ENCODE measurements at places on chromosomes 13 and 19.

DNA sequence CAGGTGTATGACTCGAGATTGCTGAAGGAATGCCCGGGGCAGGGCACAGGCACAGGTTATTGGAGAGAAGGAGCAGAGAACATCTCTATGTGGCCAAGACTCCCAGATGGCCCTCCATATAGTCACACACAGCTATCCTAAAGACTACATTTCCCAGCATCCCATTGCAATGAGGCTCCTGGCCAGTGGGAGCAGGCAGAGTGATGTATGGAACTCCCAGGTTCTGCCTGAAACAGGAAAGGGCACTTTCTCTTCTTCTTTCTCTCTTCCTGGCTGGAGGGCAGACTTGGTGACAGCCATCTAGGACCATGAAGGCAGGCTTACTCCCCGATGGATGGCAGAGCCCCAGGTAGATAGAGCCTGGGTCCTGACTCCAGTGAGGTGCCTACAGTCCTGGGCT, 13.5 kb downstream of the PPP1R13L start:
- peak; percentile 84 for DNase-seq

DNA sequence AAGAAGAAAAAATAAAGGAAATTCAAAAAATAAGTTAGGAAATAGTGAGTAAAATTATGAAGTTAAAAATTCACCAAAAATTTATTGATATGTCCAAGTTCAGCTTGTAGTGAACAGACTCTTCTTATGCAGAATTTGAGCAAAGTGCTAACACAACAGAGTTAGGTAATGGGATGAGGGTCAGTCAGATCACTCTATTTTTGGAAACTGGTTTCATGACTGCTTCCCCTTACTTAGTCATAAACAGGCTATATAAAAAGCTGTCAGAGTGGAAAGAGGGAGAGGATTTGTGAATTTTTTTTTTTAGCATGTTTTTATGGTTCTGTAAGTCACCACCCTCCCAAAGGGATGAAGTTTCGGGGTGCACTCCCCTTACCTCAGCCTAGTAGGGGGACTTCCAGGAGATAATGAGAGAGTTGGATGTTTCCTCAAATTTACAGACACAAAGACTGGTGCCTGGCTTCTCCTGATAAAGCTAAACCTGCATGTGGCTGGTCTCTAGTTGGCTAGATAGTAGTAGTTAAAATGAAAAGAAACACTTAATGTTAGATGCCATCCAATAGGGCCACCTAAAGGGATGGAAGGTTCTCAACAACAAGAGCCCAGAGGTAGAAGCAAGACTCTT, 4.5 kb downstream of the CPB2 start:
- DNase-seq, result peak; percentile 83

GRCh38 chr13:45368005-45368404, 27.0 kb upstream of the TPT1 start:
- DNase-seq, result no peak

GRCh38 chr19:56525214-56525860, 13.4 kb upstream of the ZFP28 start:
- DNase-seq, result no peak

GRCh38 chr19:56099638-56100539, 21.2 kb downstream of the ZNF787 start:
- no peak for DNase-seq

DNA sequence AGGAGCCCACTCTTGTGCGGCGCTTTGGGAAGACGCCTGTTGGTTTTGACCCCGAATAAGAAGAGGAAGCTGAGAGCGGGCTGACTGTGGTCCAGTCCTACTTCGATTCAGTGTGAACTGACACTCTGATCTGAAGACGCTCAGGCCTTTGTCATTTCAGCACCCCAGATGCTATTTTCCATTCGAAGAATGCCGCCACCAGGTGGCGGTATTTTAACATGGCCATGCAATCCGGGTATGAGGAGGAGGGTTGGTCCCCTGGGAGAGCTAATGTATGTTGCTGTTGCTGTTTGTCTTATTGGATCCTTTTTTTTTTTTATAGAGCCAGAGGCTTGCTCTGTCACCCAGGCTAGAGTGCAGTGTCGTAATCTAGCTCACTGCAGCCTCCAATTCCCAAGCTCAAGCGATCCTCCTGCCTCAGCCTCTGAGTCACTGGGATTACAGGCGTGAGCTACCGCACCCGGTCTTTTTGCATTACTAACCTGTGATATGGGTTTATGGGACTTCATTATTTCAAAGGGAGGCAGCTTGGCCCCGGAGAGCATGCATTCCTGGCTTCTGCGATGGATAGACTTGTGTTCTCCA, 803 bp upstream of the TIMM44 start:
- peak; percentile 98 for DNase-seq

DNA sequence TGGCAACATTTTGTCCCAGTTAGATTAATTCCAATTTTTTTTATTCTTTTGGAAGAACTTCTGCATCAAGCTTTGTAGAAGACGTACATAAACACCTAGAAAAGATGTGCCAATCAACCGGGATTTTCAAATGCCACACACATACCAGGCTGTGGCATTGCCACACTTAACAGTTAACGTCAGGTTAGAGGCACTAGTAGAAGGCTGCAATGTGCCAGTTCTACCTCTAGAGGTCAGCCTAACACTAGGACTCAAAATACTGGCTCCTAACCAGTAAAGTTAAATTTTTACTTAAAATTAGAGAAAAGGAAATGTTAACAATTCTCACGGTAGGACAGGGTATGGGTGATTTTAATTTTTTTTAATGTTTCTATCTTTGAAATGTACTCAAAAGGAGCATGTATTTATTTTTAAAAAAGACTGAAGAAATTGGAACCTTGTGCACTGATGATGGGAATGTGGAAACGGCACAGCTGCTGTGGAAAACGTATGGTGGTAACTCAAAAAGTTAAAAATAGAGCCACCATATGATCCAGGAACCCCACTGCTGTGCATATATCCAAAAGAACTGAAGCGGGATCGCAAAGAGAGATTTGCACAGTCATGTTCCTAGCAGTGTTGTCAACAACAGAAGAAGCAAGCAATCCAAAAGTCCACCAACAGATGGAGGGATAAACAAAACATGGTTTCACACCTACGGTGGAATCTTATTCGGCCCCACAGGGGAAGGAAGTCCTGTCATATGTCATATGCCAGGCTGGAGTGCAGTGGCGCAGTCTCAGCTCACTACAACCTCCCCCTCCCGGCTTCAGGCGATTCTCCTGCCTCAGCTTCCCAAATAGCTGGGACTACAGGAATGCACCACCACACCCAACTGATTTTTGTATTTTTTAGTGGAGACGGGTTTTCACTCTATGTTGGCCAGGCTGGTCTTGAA, 30.3 kb downstream of the CRYL1 start:
- DNase-seq, result peak; percentile 60

GRCh38 chr19:10642473-10643171, 11.5 kb upstream of the ILF3 start:
- no peak for DNase-seq

- no peak for DNase-seq
Measured at GRCh38 chr13:40343550-40344269, 322.7 kb downstream of the FOXO1 start.

GRCh38 chr19:8148088-8148409, 1.3 kb downstream of the FBN3 start:
- no peak for DNase-seq

DNA sequence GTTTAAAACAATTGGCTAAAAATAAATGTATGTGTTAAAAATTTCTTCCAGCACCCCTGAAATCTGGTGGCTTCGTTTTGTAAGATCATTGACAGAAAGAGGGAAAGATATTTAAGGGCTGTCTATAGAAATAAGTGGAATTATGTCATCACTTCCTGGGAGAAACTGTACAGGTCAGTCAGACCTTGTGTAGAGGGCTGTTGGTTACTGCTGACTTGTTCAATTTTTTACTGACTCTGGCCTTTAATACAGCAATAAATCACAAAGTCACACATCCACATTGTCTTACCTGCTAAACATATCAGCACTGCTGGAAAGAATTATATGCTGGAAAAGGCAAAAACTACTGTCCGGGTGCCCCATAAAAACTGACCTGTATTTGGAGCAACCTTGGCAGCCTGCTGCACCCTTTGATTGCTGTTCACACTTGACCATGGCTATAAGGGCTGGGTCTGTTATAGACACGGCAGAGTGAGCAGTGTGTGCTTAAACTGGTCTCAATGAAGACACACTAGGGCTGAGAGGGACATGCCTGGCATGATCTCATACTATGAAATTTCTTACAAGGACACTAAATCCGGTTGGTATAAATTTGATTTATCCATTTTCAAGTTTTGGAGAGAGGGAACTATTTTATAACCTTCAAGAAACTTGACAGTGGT, 162.1 kb downstream of the NHLRC3 start:
- DNase-seq, result no peak

DNA sequence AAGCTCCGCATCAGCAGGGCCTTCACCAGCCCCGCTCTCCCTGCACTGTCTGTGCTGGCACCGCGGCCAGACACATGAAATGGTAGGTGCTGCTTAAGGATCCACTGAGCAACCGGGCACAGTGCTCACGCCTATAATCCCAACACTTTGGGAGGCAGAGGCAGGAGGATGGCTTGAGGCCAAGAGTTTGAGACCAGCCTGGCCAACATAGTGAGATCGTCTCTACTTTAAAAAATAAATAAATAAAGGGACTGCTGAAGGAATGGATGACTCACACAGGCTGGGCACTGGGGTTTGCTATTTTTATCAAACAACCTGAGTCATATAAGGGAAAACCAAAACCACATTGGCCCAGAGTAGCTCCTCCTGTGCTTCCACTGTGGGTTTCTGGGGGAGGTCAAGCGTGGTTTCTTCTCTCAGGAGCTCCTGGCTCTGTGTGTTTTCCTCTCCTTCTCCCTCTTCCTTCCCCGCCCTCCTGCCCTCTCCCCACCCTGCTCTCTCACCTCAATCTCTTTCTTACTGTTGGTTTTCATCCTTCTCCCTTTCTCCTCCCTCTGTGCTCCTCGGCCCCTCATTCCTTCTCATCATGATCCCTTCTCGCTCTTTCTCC, 21.3 kb downstream of the VRK3 start:
- peak; percentile 98 for DNase-seq

GRCh38 chr19:46000491-46001246, 5.4 kb downstream of the CCDC61 start:
- no peak for DNase-seq

GRCh38 chr13:85812282-85812681, 13.1 kb upstream of the SLITRK6 start:
- no peak for DNase-seq

GRCh38 chr13:75864718-75865117, 228.6 kb downstream of the LMO7 start:
- DNase-seq, result peak; percentile 6

Measured in MV-4-11 (cell line).